ENCODE measurements at places on chromosomes 6 and 20.

DNA sequence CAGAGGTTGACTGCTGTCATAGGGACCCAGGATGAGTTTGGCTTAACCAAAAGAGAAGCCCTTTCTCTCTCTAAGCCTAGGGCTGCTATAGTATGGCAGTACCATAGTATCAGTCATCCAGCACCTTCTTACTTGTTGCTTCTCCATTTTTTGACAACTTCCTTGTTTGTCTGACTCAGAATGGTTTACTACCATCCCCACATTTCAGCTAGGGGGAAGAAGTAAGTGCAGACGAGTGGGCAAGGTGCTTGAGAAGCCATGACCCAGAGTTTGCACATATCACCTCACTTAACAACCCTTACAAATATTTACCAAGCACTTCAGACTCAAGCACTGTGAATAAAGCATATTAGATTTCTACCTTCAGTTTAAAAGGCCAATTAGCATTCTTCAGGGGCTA is 289.9 kb upstream of the TSHZ2 start:
- no peak for DNase-seq

DNA sequence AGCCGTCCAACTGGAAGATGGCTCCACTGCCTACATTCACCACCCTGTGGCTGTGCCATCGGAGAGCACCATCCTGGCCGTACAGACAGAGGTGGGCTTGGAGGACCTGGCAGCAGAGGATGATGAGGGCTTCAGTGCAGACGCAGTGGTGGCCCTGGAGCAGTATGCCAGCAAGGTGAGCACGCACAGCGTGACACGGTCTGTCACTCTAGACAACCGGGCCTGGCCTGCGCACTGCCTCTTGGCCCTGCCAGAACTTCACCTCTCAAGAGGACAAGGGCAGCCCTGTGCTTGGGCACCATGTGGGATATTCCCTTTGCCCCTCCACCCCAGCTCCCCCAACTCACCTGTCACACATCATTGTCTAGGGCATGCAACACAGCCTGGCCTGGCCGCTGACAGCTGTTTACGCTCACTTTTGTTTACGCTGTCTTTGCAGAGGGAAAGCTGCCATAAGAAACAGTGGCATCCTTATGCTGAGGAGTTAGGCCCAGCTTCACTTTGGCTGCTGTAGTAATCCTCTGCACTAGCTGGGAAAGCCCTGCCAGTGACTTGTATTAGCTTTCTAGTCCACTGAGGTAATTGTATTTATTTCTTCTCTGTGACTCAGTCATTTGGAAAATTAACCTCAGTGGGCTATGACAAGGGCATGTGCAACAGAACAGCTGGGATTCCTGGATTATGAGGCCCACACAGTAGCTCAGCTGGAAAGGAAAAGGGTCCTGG is 9.8 kb upstream of the DEF6 start:
- no peak for DNase-seq

DNA sequence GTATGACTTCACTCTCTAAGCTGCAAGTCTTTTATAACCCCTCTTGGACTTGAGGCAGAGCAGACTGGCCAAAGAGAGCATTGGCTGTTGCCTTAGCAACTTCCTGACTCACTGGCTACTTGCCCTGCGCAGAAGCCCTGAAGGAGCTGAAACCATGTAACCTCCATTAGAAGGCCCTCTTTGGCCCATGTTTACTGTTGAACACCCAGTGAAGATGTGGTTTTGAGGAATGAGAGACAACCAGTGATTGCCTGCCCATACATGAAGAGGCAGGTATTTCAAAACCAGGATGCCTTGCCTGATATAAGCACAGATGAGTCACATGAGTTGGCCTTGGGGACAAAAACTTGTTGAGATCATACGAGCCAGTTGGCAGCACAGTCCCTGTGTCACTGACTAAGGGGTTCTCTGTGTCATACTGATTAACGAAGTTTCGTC is 182.5 kb downstream of the EDN1 start:
- no peak for DNase-seq

DNA sequence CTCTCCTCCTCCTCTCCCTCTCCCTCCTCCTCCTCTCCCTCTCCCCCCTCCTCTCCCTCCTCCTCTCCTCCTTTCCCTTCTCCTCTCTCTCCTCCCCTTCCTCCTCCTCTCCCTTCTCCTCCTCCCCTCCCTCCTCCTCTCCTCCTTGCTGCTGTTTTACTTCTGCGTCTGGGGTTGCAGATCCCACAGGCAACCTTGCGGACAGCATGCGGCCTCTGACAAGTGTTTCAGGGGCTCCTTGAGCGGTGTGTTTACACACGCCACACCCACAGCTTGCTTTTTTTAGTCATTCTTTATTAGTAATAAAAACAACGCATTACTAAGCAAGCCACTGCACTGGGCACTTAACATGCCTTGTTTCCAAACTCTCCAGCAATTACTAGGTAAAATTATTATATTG is 81.9 kb downstream of the TFAP2C start:
- no peak for DNase-seq

- no peak for DNase-seq
Measured at GRCh38 chr6:16446273-16446672, 207.9 kb downstream of the GMPR start.

DNA sequence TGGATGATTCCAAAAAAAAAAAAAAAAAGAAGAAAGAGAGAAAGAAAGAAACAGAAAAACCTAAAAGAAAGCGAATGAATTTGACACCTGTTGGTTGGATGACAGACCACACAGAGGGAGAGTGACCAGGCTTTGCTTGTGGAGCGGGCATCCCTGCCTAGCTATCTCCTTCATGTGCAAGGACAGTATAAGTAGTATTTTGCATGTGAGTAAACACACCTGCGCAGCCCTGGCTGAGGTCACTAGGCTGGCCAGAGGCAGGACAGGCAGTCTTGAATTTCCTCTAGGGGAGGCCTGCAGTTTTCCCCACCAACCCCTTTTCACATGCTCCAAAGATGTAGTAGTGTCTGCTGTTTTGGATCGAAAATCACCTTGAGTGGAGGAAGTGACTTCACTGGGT is 126.4 kb downstream of the CCDC170 start:
- DNase-seq = no peak
